Osteocyte (in vitro differentiated cells): ENCODE measurements at places on chromosomes 1 and 21. TPM values are rescaled to one million over a fixed set of nuclear protein-coding genes. Genes with fewer than 3 reads are reported as not detected.

Gene NID1
- total RNA-seq = 142 and 149 TPM in 2 replicates

DNA sequence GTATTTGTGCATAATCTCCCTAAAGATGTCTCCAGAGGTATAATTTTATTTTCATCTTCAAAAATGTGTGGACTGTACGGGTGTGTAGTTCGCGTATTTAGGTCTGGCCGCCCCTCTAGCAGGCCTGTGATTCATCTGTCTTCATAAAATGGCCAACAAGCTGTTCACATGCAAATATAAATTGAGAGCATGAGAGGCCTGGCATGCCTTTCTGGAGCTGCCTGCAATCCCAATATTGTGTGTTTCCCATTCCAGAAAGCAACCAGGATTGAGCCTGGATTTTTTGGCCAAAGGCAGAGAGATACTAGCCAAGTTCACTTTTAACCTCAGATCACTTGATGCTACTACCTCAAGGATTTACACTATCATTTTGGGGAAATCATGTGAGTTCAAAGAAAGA, 197.2 kb downstream of the NFIA start:
- H3K27ac ChIP-seq = no peak overlapping the region
- no peaks in the 10 kb centered on the region for H3K27me3 ChIP-seq
- no peak overlapping the region for H3K4me3 ChIP-seq
- DNase-seq = no peak
- H3K4me1 ChIP-seq = peaks cover 21% of the 10 kb centered on the region
- H3K36me3 ChIP-seq = peaks cover 1% of the 10 kb centered on the region

- no peaks in the 10 kb centered on the region for H3K36me3 ChIP-seq
- H3K27me3 ChIP-seq = no peaks in the 10 kb centered on the region
- DNase-seq = no peak
- H3K4me3 ChIP-seq = no peak overlapping the region
- H3K4me1 ChIP-seq = no peaks in the 10 kb centered on the region
Measured at GRCh38 chr1:48547561-48548220, 75.7 kb upstream of the SPATA6 start.

GRCh38 chr21:42830456-42831455, 48.6 kb downstream of the WDR4 start:
- DNase-seq = peak; percentile 76
- no peak overlapping the region for H3K4me3 ChIP-seq
- H3K36me3 ChIP-seq = no peaks in the 10 kb centered on the region
- H3K4me1 ChIP-seq = no peaks in the 10 kb centered on the region

Gene CFAP74
- not detected in 2 replicates for total RNA-seq

DNA sequence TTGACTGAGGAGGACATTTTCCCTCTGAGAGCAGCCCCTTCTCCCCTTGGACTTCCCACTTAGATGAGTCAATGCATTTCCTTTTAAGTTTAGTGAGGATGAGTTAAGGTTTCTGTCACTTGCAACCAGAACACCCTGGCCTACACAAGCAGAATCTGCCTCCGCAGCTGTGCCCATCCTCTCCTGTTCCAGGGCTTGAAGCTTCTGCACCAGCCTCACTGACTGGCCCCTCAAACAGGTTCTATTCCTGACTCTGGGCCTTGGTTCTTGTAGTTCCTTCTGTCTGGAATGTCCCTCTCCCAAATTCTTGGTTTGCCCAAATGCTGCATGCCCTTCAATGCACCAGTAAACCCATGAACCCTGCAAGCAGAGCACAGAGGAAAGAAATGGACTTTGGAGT, 394.4 kb downstream of the PTPRU start:
- H3K27ac ChIP-seq = no peak overlapping the region
- H3K27me3 ChIP-seq = no peaks in the 10 kb centered on the region
- H3K4me3 ChIP-seq = no peak overlapping the region
- peaks cover 22% of the 10 kb centered on the region for H3K4me1 ChIP-seq
- H3K36me3 ChIP-seq = no peaks in the 10 kb centered on the region
- DNase-seq = peak; percentile 10

DNA sequence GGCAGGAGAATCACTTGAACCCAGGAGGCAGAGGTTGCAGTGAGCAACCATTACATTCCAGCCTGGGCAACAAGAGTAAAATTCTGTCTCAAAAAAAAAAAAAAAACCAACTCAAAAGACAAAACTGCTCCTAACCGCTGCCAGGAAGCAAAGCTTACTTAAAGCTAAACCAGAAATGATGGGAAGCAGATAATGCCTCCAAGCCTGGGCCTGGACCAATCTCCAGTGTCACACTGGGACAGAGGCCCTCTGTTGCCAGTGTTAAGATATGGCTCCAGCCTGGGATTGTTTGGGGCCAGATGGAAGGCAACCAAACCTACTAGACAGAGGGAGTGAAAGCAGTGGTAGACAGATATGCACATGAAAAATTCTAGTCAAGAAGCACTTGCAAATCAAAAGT, 36.9 kb downstream of the NSL1 start:
- no peaks in the 10 kb centered on the region for H3K36me3 ChIP-seq
- no peak overlapping the region for H3K27ac ChIP-seq
- no peaks in the 10 kb centered on the region for H3K27me3 ChIP-seq
- H3K4me1 ChIP-seq = peaks cover 14% of the 10 kb centered on the region
- H3K4me3 ChIP-seq = no peak overlapping the region

GRCh38 chr1:218304281-218305039, 19.4 kb downstream of the RRP15 start:
- peaks cover 10% of the 10 kb centered on the region for H3K36me3 ChIP-seq
- no peak for DNase-seq
- peak overlapping the region; percentile 57 for H3K27ac ChIP-seq

DNA sequence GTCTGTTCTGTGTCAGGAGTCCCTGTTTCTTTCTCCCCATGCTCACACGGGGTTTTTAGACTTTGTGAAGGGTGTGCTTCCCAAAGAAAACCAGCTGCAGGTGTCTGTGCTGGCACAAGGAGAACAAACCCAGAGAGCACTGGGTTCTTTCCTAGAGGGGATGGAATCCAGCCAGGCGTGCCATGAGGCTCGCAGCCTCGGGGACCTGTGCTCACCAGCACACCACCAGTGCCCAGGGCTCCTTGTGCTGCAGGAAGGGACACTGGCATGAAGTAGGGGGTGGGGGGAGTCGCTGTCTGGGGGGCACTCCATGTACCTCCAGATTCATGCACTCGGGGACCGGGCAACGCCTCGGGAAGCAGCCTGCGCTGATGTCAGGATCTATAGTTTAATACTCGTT, 57.9 kb downstream of the AGPAT3 start:
- DNase-seq = no peak
- H3K27ac ChIP-seq = no peak overlapping the region
- peaks cover 49% of the 10 kb centered on the region for H3K4me1 ChIP-seq
- H3K27me3 ChIP-seq = no peaks in the 10 kb centered on the region
- peaks cover 4% of the 10 kb centered on the region for H3K36me3 ChIP-seq
- no peak overlapping the region for H3K4me3 ChIP-seq

DNA sequence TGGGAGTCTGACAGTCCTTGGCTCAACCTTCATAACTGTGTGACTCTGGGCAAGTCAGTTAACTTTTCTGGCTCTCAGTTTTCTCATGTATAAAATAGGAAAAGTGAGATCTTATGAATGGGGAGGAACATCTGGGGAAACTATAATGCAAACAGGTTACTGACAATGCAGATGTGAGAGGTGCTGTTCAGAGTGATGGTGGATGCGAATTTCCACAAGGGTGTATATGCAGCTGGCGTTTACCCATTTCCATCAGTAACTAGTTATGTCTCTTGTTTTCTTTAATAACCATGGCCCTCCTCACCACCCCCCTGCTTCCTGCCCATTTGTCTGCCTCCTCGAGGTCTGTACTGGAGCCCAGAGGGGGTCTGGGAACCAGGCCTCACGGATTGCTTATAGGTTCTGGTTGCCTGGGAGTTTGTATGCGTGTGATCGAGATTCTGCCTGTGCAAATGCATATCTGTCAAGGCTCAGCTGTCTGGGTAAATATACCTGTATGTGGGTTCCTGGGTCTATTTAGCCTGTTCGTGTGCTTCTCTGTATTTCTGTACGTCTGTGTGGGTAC, 44.4 kb downstream of the AHDC1 start:
- H3K36me3 ChIP-seq = peaks cover 8% of the 10 kb centered on the region
- no peaks in the 10 kb centered on the region for H3K27me3 ChIP-seq
- peaks cover 94% of the 10 kb centered on the region for H3K4me1 ChIP-seq
- H3K4me3 ChIP-seq = peak overlapping the region; percentile 40

- H3K4me1 ChIP-seq = peaks cover 54% of the 10 kb centered on the region
- no peak for DNase-seq
- H3K36me3 ChIP-seq = no peaks in the 10 kb centered on the region
Measured at GRCh38 chr1:164716992-164717703, 158.2 kb downstream of the PBX1 start.

GRCh38 chr1:231416901-231417300, 5.2 kb downstream of the EGLN1 start:
- no peaks in the 10 kb centered on the region for H3K27me3 ChIP-seq
- H3K4me3 ChIP-seq = peak overlapping the region; percentile 29
- peaks cover 15% of the 10 kb centered on the region for H3K36me3 ChIP-seq

Gene FHAD1
- not detected in 2 replicates for total RNA-seq
